ENCODE measurements at places on chromosomes 3 and 15.

DNA sequence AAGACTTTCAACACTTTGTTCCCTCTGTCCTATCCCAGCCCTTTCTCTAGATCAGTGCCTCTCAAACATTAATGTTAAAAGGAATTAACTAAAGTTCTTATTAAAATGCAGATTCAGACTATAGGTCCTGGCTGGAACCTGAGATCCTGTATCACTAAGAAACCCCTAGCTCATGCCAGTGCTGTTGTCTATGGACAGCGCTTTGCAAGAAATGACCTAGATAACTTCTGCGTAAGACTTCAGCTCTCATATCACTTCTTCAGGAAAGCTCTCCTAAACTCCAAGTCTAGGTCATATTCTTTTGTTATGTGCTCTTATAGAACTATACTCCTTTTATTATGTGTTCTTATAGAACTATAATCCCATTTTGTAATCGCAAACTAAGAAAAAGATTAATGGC lies 67.8 kb upstream of the CDIN1 start:
- DNase-seq, result no peak

- peak; percentile 29 for DNase-seq
Observed at GRCh38 chr3:134249935-134250716, 533 bp downstream of the RYK start.

- DNase-seq, result peak; percentile 47
Observed at GRCh38 chr3:38738630-38739395, 77.2 kb downstream of the SCN10A start.

DNA sequence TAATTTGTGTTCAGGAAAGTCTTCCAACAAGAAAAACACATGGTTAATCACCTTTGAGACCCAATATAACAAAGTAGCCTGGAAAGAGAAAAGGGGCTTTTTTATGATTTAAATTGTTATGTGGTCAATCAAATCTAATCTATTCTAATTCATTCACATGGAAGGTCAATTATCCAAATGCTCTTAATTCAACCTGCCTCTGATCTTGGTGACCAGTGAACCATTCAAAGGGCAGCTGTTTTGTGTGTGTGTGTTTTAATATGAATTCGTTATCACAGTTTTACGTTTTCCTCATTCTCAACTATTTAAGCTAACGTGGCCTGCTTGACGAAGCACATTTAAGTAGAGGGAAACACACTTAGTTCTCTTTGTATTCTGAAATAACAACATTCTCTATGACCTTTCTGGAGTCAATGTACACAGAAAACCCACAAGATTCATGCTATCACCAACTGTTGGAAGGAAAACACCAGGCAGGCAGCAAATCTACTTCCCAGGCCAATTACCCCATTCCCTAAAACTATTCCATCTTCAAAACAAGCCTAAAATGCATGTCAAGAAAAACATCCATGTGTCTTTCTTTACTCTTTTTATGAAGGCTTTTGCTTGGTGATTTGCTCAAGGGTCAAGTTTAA lies 195.4 kb downstream of the SUCLG2 start:
- no peak for DNase-seq

Measured in activated CD4-positive, alpha-beta T cell treated with anti-CD3 and anti-CD28 coated beads, Interleukin-2, Interleukin-4, amounts not matched to agents 100 ng/mL and 50 ng/mL, durations not matched to agents 16 hours and 8 hours (primary cell).